ENCODE measurements at places on chromosomes 3 and 15.
A peak's percentile ranks its signal among the peaks of the same experiment; 100 is the strongest.

DNA sequence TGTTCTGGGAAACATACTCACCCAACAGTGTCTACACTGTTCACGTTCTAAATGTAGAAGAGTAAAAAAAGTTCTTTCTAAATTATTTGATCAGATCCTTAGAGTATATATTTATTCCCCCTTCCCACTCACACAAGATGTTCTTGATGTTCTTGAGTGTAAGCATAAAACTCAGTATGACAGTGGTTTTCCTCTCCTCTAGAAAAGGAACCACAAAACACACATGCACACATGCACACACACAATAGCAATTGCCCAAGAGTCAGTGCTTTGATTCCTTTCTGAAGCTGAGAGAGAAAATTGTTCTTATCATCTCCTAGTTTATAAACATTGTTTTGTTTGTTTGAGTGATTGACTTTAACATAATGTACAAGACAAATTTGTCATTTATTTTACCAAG is 123.2 kb upstream of the PHLDB2 start:
- DNase-seq = no peak

DNA sequence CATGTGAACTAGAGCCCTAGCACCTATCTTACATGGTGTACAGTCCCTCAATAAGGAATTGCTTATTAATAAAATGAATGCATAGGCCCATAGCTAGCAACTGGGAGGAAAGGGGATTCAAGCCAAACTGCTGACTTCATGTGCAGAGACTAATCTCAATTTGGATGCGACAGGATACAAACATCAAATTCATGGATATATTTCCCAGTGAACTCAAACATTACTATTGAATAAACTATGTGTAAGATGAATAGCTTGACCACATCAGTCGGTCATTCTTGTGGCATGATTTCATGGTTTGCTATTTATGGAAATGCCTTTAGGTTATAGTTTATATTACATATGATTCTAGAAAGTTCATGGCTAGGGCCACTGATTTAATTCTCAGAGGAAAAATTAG is 268.6 kb upstream of the SLITRK3 start:
- DNase-seq = peak; percentile 48

DNA sequence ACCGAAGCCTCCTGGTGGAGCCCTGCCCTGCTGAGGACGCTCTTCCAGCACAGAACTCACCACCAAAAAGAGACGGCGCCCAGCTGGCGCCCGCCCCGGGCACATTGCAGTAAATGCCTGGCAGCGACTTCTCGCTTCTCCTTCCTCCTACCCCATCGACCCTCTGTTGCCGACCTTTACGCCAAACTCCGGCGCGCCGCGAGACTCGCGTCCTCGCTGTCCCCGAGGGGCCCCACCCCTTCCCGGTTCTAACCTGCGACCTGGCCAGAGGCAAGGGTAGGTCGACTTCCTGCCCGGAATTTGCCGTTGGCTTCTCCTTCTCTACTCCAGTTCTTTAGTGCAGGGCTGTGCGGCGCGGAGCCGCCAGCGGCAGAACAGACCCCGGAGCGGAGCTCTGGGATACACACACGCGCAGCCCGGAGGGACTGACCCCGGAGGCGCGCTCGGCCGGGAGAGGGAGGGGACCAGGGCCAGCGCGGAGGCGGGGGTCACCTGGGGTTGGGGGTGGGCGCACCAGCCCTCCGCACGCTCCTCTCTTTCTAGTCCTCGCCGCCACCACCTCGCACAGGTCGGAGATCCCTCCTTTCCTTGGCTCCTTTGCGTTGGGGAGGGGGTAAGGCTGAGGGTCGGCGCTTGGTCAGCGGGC is 226.6 kb upstream of the AZI2 start:
- DNase-seq = no peak

DNA sequence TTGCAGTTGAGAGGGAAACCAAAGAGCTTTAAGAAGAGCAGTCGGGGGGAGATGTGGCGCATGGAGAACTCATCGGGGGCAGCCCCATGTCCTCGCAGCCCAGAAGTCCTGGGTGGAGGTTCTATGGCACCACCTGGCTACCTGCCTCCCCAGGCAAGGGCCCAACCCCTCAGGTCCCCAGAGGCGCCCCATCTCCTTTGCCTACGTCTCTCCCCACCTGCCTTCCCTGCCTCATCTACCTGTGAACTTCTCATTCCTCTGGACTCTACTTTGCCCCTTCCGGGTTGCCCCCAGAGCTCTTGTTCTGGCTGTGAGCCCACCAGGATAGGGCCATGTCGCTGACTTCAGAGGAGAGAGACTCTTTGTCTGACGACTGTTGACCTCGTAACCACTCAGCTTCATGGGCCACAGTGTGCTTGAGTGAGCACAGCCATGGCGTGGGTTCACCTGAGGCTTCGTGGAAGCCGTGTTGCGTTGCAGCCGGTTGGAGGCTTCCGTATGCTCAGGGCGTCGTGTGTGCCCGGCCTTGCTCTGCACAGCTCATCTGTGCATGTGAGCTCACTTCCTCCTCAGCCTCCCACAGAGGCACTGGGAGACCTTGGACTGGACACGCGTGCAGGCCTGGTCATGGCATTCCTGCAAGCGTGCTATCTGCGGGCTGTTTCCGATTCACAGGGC is 13.4 kb downstream of the APBA2 start:
- DNase-seq = no peak

DNA sequence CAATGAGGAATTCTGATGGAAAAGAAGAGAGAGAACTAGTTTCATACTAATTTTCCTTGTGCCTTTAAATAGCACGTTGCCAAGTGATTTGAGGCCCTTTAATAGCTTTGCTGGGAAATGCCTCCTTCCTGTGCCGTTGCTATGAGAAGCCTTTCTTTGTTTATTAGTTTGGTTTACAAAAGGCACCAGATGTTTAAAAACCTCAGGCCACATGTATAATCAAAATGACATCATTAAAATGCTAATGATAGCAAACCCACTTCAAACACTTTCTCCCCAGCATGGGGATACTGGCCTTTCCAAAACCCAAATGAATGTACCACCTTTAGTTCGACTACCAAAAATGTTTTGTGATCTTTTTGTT is 50.0 kb upstream of the TBC1D23 start:
- DNase-seq = peak; percentile 41

DNA sequence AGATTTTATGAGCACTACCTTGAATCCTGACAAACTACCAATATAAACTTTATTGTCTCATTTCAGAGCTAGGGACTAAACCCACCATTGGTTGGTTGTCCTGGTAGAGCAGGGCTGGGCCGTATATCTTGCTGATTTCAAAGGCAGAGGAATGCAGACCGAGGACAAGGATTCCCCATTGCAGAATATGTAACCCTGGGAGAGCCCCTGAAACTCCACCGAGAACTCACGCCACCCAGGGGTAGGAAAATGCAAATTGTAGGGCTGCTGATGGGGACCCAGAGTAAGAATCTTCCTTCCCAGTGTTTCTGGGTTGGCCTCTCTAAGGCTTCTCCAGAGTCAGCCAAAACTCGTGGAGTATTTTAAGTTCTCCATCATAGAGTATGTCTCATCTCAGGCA is 235.3 kb downstream of the ABHD5 start:
- no peak for DNase-seq

GRCh38 chr15:71545223-71545760 is 265.1 kb upstream of the NR2E3 start:
- no peak for DNase-seq

GRCh38 chr3:157532529-157533297 is 29.5 kb upstream of the VEPH1 start:
- DNase-seq = peak; percentile 76

- DNase-seq = no peak
These were observed 27.5 kb upstream of the TM4SF19 start for GRCh38 chr3:196365736-196366135.

GRCh38 chr3:147354623-147355022 is 51.7 kb downstream of the ZIC4 start:
- DNase-seq = no peak

GRCh38 chr15:32636908-32637567 is 4.5 kb upstream of the SCG5 start:
- no peak for DNase-seq

DNA sequence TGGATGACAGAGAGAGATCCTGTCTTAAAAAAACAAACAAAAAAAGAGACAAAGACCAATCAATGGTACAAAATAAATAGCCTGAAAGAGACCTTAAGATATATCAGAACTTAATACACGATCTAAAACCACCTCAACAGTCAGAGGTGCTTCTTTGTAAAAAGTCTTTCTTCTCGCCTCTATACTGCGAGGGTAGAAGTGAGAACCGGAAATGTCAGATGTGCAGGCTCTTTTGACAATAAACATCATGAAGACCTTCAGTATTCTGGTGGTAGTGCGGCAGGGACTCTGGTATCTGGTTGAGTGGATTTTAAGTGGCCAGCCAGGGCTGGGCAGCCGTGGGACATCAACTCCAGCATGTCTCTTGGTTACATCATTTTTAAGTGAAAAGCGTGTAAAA is 30.0 kb downstream of the RUBCN start:
- DNase-seq = no peak

GRCh38 chr3:188706599-188706998 is 465.2 kb upstream of the TPRG1 start:
- no peak for DNase-seq

GRCh38 chr3:190382082-190382481 is 5.9 kb upstream of the CLDN16 start:
- peak; percentile 80 for DNase-seq

GRCh38 chr15:27449941-27450340 is 479.0 kb downstream of the GABRG3 start:
- no peak for DNase-seq

DNA sequence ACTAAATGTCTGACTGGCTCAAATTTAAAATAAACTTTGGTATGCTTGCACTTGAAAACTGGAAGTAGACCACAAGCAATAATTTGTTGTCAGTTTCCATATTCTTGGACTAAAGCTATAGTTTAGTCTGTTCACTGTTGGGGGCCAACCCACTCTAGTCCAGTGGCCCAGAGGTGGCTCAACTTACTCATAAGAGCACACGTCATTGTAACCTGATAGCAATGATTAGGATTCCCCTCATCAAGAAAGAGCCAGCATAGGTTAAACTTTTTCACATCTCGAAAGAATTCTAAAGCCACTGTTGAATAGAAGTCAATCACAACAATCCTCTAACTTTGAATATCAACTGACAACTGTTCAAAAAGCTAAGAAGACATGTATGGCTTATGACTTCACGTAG is 147.0 kb downstream of the MEIS2 start:
- DNase-seq = no peak

DNA sequence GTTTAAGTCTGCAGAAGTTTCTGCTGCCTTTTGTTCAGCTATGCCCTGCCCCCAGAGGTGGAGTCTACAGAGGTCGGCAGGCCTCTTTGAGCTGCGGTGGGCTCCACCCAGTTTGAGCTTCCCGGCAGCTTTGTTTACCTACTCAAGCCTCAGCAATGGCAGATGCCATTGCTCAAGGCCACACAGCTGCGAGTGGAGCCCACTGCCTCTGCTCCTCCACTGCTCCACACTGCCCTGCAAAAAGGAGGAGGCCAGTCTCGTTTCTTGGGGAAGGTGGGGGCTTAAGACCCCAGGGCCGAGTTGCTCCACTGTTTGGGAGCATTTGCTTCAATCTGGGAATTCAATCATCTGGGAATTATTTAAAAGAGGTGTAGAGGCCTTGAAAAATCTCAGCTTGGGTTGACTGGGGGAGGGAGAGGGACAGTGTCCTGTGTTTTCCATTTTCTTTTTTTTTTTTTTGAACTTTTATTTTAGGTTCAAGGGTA is 144.6 kb upstream of the MEF2A start:
- DNase-seq = no peak

GRCh38 chr3:197458906-197459470 is 96.8 kb downstream of the BDH1 start:
- no peak for DNase-seq

DNA sequence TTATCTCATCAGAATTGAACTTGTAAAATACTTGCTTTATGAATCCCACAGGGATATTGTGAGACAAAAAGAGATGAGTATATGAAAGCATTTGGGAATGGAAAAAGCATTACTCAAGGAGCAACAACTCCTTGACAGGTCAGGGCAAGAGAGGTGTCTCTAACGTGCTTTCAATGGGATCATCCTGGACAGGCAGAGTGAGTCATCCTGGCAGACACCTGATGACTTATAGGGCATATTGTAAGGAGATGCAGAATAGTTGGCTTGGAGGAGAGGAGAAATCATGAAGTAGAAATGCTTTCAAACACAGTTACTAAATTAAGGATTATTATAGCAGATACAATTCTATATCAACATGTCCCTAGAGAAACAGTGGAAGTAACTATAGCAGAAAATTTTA is 71.9 kb upstream of the THSD4 start:
- no peak for DNase-seq

DNA sequence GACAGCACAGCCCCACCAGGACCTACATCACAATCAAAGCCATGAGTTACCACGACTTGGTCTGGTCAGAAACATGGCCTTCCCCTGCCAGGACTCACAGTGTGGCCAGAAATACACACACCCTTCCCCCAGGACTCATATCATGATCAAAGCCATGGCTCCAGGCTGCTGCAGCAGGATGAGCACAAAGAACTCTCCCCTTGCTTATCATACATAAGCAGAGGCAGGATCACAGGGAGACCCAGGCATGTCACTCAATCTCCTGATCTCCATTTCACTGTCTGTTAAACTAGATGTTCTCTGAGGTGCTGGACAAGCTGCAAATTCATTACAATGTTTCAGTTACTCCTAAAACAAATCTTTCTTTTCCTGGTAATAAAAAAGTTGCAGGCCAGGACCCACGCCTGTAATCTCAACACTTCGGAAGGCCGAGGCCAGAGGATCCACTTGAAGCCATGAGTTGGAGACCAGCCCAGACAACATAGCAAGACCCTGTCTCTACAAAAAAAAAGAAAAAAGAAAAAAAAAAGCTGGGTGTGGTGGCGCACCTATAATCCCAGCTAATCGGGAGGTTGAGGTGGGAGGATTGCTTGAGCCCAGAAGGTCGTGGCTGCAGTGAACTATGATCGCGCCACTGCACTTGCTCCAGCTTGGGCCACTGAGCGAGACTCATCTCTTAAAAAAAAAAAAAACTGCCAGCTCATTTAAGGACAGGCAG is 1.2 kb downstream of the PFKFB4 start:
- no peak for DNase-seq

- no peak for DNase-seq
These were observed 247.7 kb downstream of the PLCL2 start for GRCh38 chr3:17132286-17133115.

GRCh38 chr15:79314811-79315210 is 3.9 kb downstream of the TMED3 start:
- no peak for DNase-seq

DNA sequence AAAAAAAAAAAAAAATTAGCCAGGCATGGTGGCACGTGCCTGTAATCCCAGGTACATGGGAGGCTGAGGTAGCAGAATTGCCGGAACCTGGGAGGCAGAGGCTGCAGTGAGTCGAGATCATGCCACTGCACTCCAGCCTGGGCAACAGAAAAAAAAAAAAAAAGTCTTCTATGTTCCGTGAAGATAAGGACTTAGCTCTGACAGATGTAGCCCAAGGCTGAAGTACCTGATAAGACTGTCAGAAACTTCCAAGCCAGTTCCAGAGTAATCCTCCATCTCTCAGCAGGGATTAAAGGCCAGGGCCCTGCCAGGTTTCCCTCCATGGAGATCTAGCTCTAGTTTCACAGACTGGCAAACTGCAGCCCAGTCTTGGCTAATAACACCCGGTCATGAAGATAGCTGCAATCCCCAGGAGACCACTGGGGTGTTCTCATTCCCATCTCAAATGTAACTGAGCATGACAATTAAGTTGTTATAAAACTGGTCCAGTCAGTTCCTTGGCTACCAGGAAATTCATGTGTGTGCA is 8.5 kb downstream of the CDCP1 start:
- no peak for DNase-seq

- no peak for DNase-seq
These were observed 36.0 kb upstream of the LEKR1 start for GRCh38 chr3:156790156-156790555.

- DNase-seq = no peak
These were observed 270.0 kb upstream of the HES1 start for GRCh38 chr3:193865896-193866480.

- DNase-seq = peak; percentile 68
These were observed 4.6 kb upstream of the TM4SF1 start for GRCh38 chr3:149382101-149382467.
